ENCODE measurements at places on chromosomes 12 and 14.

DNA sequence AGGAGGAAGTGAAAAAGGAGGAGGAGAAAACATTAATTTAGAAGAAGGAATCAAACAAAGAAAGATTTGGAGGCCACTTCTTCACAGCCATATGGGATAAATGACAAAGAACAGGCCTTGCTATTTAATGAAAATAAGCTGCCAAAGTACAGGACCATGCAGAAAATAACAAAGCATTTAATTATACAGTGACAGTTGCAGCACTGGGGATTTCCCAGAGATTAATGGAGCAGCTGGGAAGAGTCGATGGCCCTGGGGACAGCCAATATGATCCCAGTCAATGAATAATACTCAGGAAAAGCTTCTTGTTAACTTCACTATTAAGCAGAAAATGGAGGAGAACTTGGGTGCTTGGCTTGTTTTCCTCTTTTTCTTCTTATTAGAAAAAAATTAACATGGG, 34.6 kb downstream of the RERG start:
- no peak for DNase-seq

GRCh38 chr12:3127832-3128231, 50.7 kb downstream of the TSPAN9 start:
- no peak for DNase-seq

- DNase-seq: no peak
Measured at GRCh38 chr14:93714605-93715004, 73.7 kb downstream of the PRIMA1 start.

DNA sequence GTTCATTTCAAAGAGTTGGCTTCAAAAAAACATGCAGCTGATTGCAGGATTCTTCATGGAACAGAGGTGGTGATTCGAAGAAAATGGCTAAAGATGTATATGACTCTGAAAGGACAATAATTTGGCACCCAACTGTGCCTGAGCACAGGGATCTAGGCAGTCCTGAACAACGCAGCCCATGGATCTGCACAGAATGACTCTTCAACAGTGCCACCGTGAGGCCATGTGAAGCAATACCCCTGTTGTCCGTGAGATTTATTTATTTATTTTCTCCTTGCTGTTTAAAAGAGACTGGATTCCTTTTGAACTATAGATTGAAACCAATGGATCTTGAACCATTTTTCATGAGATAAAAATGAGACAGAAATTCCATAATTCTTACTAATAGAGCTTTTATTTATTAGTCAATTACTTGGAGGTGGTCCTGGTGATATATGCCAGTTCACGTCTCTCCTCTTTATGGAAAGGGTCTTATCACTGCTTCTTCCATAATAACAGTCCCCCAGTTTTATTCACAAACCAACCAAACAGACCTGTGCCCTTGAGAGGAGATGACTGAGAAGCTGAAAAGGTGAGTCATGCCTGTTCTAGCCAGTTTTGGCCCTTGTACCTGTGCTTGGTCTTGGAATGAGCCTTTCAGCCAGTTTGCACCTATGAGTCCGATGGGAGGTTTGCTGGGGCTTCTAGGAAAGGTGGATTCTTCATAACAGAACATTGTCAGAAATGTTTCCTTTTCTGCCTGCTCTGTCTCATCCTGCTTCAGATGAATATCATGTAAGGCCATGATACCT, 1598.3 kb downstream of the AACS start:
- DNase-seq: no peak

- no peak for DNase-seq
Measured at GRCh38 chr14:97052001-97052400, 254.8 kb downstream of the VRK1 start.

GRCh38 chr12:128940974-128941373, 87.7 kb downstream of the GLT1D1 start:
- DNase-seq: no peak

DNA sequence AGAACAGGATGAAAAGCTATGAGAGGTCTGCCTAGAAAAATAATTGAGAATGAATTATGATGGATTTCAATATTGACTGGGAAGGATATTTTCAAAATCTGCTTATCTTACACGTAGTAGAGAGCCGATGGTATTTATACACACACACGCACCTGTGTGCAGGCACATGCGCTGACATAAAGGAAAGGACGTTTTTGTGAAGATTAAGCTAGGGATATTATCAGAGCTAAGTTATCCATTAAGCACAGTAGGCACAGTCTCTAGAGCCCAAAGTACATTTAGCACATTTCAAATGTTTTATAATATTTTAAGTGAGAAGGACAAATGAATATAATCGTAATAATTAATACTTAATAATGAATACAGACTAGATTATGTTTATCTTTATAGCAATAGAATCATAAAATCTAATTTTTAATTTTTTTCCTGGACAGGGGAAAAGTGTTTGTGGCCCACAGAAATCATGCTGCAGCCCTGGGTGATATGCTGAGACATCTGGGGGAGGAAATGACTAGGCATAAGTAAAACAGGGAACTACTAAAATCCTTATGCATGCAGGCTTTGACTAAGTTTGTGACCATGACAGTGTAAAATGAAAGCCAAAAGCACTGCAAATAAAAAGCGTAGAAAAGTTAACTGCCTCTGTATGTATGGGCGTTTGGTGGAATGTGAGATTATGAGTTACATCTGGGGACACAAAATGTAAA, 146.1 kb downstream of the KITLG start:
- DNase-seq: no peak

GRCh38 chr14:44417809-44418208, 89.3 kb downstream of the FSCB start:
- no peak for DNase-seq

- DNase-seq: no peak
Measured at GRCh38 chr14:28783664-28784063, 17.1 kb downstream of the FOXG1 start.

DNA sequence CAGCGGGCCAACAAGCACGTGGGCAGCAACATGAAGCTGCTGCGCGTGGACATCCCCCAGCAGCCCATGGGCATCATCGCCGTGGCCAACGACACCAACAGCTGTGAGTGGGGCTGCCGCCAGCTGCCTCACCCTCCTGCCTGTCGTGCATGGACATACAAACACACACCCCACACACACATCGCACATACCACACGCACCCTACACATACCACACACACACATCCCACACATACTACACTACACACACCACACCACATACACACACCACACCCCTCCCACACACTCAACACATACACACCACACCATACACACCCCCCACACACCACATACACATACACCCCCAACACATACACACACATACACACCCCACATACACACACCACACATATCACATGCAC, 25.2 kb upstream of the NXPH4 start:
- DNase-seq: no peak

GRCh38 chr12:23350808-23351207, 598.7 kb downstream of the SOX5 start:
- no peak for DNase-seq

- no peak for DNase-seq
Measured at GRCh38 chr12:42819846-42820245, 230.3 kb upstream of the PRICKLE1 start.

DNA sequence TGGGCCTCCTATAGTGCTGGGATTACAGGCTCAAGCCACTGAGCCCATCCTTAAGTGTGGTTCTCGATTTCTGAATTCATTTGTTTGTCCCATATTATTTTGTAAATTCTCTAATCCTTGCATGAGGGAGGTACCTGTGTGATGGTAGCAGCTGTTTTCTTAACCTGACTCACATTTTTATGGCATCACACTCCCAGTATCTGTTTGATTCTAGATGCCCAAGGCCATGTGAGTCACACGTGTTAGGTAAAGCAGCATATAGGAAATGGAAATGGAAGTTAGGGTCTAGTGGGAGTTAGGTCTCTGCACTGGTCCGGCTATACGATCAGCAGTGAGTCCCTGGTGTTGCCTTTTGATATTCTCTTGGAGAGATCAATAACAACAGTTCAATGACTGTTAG, 198.1 kb downstream of the ERC1 start:
- DNase-seq: no peak

DNA sequence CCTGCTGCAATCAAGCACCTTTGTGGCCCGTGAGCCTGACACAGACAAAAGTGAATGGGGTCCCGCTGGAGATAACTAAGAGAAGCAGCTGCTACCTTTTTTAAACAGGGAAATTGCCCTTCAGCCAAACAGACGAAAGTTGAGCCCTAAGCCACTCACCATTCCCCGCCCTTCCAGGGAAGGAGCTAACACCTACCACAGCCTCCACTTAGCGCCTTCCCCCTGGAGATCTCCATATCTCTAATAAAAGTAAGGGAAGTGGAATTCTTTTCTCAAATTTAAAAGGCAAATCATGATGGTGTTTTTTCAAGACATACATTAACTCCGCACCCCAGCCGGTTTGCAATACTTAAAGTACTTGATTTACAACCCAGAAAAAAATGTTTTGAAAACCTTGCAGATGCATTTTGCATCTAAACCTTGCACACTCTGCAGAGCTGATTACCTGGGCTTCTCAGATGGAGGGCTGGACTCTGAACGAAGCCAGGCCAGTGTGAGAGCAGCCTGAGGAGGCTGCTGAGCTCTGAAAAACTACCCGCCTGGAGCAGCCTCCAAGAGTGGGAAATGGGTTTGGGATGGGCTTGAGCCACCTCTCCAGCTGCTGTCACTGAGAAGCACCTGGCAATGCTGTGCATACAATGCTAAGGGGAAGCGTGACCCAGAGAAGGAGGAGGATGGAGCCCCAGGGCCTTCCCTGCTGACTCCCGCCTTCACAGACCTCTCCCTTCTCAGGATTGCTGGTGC, 10.0 kb downstream of the NUAK1 start:
- no peak for DNase-seq

DNA sequence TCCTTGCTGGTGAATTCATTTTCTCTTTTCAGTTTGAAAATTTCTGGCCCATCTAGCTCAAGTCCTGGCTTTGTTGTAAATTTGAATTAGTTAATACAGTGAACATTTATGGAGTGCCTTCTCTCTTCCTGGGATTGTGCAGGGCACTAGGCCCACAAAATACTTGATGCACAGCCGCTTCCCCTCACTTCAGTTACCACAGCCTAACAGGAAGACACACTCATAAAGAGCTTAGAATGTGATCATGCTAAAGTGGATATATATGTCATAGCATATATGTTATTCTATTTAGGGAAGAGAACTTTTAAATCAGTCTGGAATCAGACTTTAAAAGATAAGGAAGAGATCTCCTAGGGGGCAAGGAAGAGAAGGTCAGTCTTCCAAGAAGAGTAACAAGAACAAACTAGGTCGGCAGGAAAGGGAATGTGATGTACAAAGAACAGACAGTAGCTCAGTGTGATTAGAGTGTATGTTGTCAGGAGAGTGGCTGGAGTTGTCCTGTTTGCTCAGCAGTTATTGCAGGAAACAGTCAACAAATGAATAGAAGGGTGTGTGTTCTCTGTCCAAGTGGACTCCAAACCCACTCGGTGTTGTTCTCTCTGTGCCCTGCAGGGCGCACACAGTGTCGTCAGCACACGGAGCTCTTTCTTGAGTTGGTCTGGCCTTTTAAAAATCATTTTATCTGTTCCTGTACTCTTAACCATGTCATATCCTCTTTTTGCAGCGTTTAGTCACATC, 74.4 kb downstream of the DAAM1 start:
- DNase-seq: no peak

DNA sequence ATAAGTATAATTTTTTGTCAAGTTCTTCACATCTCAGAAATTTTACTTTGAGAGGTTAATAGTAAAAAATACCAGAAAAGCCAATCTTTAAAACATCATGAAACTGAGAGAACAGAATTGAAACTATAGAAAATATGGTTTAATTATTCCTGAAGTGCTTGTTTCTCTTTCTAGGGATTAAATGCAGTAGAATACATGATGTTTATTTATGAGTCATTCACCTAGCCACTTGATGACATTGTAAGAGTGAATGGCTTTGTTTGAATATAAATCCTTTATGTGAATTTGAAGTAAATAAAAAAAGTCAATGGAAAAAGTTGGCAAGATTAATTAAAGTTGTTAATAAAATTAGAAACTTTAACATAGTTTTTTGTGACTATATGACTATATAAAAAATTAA, 48.4 kb downstream of the KTN1 start:
- DNase-seq: no peak

DNA sequence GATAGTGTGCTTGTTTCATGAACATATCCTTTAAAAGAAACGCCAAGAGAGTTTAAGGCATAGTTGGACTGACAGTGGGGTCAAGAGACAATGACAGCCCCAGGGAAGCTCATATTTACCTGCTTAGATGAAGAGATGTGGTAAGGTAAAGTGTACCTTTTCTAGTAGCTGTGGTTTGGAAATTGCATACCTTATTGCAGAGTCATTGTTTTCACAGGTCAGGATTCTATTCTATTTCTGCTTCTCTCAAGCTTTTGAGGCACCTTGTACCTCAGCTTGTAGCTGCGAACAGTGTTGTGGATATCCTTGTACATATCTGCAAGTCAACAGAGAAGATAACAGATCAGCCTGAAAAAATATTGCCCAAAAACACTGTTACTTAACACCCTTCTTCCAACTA, 47.7 kb downstream of the ATP6V1D start:
- DNase-seq: no peak

DNA sequence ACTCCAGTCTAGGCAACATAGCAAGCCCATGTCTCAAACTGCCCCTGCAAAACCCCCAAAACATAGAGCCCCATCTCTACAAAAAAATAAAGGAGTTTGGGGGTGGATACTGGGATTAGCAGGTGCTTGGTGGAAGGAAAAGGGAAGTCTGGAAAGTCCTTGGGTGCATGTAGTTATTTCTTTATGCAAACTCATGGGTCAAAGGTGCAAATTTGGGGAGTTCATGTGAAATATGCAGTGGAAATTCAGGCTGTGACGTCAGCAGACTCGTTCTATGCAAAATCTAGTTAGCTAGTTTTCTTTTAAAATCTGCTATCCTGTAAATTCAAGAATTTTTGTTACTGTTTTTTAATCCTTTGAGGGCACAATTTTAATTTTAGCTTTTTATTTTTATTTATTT, 51.3 kb downstream of the GNS start:
- DNase-seq: no peak

DNA sequence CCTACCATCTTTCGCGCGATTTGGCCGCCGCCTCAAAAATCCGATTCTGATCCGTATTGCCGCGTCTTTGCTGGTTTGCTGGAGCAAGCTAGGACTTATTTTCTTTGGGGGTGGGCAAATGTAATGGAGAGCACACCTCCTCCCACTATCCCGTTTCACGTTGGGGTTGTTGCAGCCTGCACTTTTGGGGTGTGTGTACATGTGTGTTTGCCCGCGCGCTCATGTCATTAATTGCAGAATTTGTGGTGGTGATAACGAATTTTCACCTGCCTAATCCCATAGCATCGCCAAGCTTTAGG, 657 bp downstream of the METAP2 start:
- DNase-seq: no peak

Measured in esophagus squamous epithelium (tissue), 5 donors.